ENCODE measurements at places on chromosomes 4 and X. TPM values are rescaled to one million over a fixed set of nuclear protein-coding genes. Genes with fewer than 3 reads are reported as not detected.

GPAT3 gene
- 0.17 TPM for total RNA-seq

USP46 gene
- 33.6 TPM for total RNA-seq

DGKK gene
- 1.2 TPM for total RNA-seq

AWAT2 gene
- not detected for total RNA-seq

SPIN2A gene
- total RNA-seq = 2.2 TPM

PCYT1B gene
- 29.2 TPM for total RNA-seq

ZXDB gene
- total RNA-seq = 8.0 TPM

EVC2 gene
- total RNA-seq = 14.1 TPM

CT45A3 gene
- total RNA-seq = not detected

CT47B1 gene
- total RNA-seq = not detected

CENPVL1 gene
- 1.4 TPM for total RNA-seq

DNA sequence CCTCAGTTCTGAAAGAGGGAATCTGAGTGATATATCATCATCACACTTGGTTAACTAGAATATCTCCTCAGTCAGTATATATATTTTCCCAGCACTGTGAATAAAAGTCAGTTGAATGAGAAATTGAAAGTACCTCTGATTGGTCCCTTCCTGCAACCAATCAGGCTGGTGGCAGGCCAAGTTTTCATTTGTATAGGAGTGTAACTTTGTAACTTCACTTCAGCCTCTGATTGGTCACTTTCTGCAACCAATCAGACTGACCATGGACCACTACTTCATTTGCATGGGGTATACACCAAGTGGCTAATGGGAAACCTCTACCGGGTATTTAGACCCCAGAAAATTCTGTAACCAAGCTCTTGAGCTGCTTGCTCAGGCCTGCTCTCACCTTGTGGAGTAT lies 2.0 kb upstream of the PGK1 start:
- no peak overlapping the region for H3K4me3 ChIP-seq
- DNase-seq = no peak
- H3K4me1 ChIP-seq = peaks cover 19% of the 10 kb centered on the region
- H3K27ac ChIP-seq = no peak overlapping the region
- H3K36me3 ChIP-seq = peaks cover 3% of the 10 kb centered on the region

- peak; percentile 17 for DNase-seq
- no peaks in the 10 kb centered on the region for H3K4me1 ChIP-seq
- H3K36me3 ChIP-seq = no peaks in the 10 kb centered on the region
- H3K27me3 ChIP-seq = no peaks in the 10 kb centered on the region
- peak overlapping the region; percentile 43 for H3K27ac ChIP-seq
- H3K4me3 ChIP-seq = no peak overlapping the region
Measured at GRCh38 chr4:5460106-5460801, 248.1 kb downstream of the EVC2 start.

- H3K4me3 ChIP-seq = no peak overlapping the region
- no peaks in the 10 kb centered on the region for H3K27me3 ChIP-seq
Measured at GRCh38 chr4:153220682-153221395, 16.6 kb downstream of the TRIM2 start.

GRCh38 chr4:131296192-131296591 lies 1852.9 kb upstream of the PCDH10 start:
- H3K36me3 ChIP-seq = no peaks in the 10 kb centered on the region
- no peaks in the 10 kb centered on the region for H3K27me3 ChIP-seq
- H3K27ac ChIP-seq = no peak overlapping the region
- H3K4me1 ChIP-seq = no peaks in the 10 kb centered on the region
- no peak overlapping the region for H3K4me3 ChIP-seq

GRCh38 chrX:87299563-87300160 lies 217.9 kb upstream of the KLHL4 start:
- H3K27me3 ChIP-seq = no peaks in the 10 kb centered on the region
- no peak for DNase-seq
- no peak overlapping the region for H3K27ac ChIP-seq
- no peaks in the 10 kb centered on the region for H3K4me1 ChIP-seq
- no peak overlapping the region for H3K4me3 ChIP-seq

DNA sequence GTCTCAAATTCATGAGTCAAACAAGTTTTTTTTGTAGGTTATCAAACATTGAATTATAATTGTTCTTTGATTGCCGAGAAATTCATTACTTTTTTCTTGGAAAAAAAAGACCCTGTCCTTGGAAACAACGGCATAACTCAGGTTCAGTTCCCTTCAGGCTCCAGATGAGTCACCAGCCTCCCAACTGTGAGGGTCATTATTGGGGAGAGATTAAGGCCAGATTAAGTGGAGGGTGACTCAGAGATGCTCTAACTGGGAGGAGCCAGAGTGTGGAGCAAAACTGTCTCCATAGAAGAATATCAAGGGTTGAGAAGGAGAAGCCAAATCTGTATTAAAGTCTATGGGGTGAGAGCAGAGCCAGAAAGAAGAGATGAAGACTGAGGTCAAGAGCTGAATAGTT lies 9.6 kb downstream of the ADGRG4 start:
- H3K27ac ChIP-seq = no peak overlapping the region
- H3K27me3 ChIP-seq = no peaks in the 10 kb centered on the region
- H3K36me3 ChIP-seq = no peaks in the 10 kb centered on the region

DNA sequence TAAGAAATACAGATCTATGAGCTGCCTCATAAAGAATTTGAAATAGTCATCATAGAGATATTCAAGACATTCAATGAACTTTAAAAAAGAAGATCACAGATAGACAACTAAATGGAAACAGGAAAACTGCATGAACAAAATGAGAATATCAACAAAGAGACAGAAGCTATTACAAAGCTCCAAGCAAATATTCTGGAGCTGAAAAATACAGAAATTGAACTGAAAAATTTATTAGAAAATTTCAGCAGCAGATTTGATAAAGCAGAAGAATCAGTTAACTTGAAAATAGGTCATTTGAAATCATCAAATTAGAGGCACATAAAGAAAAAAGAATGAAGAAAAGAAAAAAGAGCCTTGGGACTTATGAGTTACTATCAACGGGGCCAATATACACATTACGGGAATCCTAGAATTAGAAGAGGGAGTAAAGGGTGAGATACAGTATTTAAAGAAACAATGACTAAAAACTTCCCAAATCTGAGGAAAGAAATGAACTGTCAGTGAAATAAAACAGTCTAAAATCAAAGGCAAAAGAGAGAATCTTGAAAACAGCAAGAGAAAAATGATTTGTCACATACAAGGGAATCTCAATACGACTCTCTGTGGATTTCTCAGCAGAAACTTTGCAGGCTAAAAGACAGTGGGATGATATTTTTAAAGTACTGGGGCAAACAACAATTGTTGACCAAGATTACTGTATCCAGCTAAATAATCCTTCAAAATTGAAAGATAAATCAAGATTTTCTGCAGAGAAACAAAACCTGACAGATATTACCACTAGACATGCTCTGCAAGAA lies 641.6 kb downstream of the ANKRD50 start:
- DNase-seq = no peak
- H3K36me3 ChIP-seq = peaks cover 2% of the 10 kb centered on the region
- no peak overlapping the region for H3K27ac ChIP-seq
- H3K4me3 ChIP-seq = no peak overlapping the region

GRCh38 chr4:140336730-140337129 lies 36.7 kb upstream of the SCOC start:
- H3K27ac ChIP-seq = no peak overlapping the region
- DNase-seq = no peak
- no peaks in the 10 kb centered on the region for H3K36me3 ChIP-seq
- H3K4me3 ChIP-seq = no peak overlapping the region
- H3K4me1 ChIP-seq = no peaks in the 10 kb centered on the region

- no peak for DNase-seq
- H3K27me3 ChIP-seq = no peaks in the 10 kb centered on the region
- no peak overlapping the region for H3K4me3 ChIP-seq
- H3K4me1 ChIP-seq = no peaks in the 10 kb centered on the region
Measured at GRCh38 chrX:44400588-44400987, 57.1 kb upstream of the EFHC2 start.

DNA sequence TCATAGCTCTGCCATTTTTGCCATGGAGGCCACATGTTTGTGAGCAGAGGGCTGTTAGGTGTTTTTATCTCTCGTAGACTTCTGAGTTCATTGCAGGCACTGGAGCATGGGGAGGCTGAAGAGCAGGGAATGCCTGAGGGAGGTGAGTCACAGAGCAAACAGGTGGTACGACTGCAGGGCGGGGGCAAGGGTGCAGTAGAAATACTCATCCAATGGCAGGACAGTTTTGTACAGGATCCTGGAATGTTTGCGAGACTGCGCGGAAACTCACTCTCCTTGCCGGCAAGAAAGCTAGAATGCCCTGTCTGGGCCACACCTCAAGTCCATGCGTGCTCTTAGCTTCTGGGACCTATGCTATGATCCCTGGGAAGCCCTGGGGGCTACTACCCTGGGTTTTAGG lies 20.0 kb upstream of the VCX2 start:
- no peaks in the 10 kb centered on the region for H3K36me3 ChIP-seq
- no peaks in the 10 kb centered on the region for H3K4me1 ChIP-seq
- H3K27me3 ChIP-seq = no peaks in the 10 kb centered on the region
- no peak overlapping the region for H3K4me3 ChIP-seq
- H3K27ac ChIP-seq = no peak overlapping the region
- DNase-seq = no peak

- peak overlapping the region; percentile 39 for H3K27ac ChIP-seq
Measured at GRCh38 chr4:77143091-77143490, 13.9 kb upstream of the CCNG2 start.
